ENCODE measurements at places on chromosomes 1 and 21.
A peak's percentile ranks its signal among the peaks of the same experiment; 100 is the strongest.

DNA sequence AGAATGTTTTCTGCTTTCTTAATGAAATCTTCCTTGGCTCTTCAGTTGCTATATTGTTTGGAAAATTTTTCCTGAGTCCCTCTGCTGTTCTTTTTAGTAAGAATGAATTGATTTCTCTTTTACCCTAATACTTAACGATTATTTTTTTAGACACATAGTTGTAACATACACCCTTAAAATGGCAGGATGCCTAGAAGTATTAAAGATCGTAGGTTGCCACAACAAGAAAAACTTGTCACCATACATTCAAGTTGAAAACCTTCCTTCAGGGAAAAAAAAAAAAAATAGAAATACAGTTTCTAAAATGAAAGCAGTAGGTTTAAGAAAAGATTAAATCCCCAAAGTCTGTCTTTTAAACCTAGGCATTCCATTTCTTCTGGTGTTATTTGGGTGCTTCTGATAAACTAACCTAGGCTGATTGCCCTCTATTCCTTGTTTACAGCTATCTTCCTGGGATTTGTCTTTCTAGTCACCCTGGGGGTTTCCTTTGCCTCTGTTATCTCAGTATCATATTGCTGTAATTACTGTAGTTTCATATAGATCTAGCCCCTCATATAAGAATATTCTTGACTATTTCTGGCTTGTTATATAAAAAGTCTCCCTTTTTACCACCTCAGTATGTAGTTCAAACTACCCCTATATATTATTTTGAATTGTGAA lies 16.8 kb downstream of the SUCO start:
- DNase-seq, result no peak

GRCh38 chr1:180462102-180462501 lies 40.3 kb downstream of the ACBD6 start:
- no peak for DNase-seq

GRCh38 chr1:86703696-86704457 lies 499 bp upstream of the SH3GLB1 start:
- DNase-seq, result peak; percentile 58

DNA sequence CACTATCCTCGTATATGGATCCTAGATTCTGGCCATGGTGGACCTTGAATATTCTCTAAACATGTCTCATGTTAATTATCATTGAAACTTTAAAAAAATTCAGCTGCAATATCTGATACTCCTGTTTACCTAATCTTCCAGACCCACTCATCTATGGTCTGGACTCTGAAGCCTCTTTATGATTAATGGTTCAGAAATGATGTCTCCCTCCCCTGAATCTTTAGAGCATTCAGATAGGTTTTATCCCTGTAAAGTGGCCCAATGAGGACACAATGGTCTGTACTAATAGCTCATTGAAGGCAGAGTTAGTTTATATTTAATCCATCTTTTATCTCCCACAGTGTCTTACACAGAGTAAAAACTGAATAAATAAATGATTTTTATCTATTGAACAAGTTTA lies 53.0 kb upstream of the DUSP10 start:
- no peak for DNase-seq

DNA sequence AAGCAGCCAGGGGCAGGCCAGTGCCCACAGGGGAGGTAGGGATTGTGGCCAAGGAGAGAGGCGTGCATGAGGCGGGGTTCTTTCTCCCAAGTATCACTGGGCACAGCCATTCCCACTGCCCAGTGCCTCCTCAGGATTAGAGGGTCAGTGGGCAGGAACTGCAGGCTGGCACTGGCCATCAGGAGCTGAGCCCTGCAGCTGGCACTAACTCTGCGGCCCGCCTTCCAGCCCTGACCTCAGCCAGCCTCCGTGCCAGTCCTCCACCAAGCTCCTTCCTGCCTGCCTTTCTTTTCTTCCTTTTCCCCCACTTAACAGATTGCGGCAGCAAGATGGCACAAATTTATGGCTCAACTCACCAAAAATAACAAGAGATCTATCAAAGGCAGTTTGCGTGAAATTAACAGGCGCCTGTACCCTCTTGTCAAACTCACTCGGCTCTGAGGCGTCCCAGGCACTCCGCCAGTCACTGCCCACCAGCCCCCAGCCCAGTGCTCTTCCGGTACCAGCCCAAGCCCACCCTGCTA lies 11.1 kb downstream of the ADGRB2 start:
- DNase-seq, result no peak

GRCh38 chr1:195617106-195617505 lies 991.1 kb downstream of the KCNT2 start:
- DNase-seq, result no peak

DNA sequence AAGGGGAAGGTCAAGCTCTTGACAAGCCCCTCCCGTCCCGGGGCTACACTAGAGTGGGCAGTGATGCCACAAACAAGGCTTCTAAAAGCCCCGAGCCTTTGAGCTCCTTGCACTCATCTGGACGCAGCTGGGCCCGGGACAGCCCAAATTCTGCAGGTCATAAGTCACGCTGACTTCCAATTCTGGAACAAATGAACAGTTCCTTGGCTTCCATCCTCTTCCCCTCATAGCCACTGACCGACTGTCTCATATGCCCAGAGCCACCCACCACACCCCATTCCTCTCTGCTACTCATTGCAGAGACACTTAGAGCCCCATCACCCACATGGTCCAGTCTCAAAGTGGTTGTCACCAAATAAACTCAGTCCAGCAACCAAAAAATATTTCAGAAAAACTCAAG lies 32.8 kb upstream of the PRELP start:
- DNase-seq, result no peak
